ENCODE measurements at places on chromosomes 5 and 9.

DNA sequence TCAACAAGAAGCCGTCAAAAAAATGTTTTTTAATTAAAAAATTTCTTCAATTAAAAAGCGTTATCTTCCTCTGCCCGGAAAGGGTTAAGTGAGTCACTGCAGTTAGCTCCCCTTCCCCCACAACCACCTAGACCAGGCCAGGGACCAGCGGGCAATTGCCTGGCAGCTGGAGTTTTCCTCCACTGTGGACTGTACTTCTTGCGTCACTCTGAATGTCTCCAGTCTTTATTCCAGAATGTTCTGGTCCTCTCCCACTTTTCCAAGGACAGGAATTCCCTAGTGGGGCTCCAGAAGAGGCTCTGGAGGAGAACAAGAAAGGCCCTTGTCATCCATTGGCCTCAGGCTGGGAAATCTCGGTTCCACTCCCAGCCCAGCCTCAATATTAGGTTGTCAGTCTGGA, 114.0 kb downstream of the C9orf50 start:
- no peak for DNase-seq

GRCh38 chr9:96079779-96080178, 204.3 kb downstream of the ERCC6L2 start:
- no peak for DNase-seq

- no peak for DNase-seq
These were observed 30.7 kb upstream of the COL15A1 start for GRCh38 chr9:98913044-98913443.

GRCh38 chr5:27814983-27815382, 776.6 kb upstream of the CDH9 start:
- DNase-seq, result no peak

DNA sequence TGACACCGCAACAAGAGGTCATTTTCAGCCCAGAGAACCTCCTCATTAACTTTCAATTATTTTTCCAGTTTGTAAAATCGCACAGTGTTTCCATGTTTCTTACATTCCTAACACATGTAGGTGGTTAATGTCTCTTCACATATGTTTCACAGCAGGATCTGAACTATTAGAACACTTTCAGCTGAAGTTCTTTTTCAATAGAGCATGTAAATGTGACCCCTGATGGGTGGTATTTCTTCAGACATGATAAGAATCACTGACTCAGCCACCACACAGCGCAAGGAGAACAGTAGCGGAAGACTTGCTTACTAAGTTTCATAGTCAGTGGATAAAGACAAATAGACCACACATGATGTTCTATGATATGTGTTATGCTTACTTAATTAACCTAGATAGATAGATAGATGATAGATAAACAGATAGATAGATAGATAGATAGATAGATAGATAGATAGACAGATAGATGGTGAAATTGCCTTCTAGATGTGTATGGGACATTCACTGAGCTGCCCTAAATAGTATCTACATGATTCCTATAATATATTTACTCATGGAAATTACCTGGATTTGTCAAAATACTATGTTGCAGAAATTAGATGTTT, 1992.1 kb upstream of the NUDT12 start:
- no peak for DNase-seq

GRCh38 chr5:77379558-77380061, 112.5 kb downstream of the WDR41 start:
- no peak for DNase-seq

DNA sequence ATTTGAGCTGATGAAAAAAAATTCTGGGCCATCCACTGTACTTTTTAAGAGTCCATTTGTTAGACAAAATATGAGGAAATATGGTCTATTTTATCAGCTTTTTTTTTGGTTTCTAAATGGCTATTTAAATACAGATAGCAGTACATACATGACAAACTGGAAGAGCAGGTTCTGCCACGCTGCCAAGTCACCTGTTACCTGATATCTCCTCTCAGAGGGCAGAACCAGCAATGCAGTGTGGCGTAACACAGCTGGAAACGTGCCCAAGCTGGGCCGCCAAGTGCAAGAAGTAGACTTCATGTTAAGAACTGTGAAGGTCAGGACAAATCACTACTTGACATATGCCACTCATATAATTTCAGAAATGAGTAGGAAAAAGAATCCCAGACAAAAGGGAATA, 8.1 kb downstream of the MCIDAS start:
- no peak for DNase-seq

DNA sequence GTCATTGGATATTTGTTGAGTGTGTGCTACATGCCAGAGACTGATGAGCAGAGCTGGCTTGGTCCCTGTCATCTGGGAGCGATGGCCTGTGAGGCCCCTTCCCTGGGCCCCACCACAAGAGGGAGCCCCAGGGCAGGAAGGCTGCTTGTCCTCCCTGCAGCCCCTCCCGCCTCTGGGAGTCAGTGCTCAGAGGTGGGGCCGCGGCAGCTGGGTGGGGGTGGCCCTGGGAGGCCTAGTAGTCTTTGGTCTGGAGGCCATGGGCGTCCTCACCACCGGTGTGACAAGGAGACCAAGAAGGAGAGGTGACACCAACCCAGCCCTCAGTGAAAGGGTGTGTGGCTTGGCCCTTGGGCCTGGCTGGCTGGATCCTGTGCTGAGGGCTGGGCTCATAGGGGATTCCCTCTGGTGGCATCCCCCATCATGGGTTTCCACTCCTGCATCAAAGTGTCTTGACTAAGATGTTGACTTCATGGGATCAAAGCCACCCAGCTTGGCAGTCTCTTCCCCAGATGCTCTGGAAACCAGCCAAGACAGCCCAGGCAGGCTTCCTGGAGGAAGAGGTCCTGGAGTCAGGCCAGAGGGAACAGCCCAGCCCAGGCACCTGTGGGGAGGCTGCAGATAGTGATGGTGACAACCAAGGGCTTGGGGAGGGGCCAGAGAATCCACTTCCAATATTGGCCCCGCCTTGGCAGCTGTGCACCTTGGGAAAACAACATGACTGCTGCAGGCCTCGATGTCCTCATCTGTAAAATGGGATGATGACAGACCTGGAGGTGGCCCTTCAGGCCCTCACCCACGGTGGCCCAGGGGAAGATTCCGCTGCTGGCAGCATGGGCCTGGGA, 166.7 kb downstream of the GAPVD1 start:
- DNase-seq, result no peak

GRCh38 chr5:96856371-96856770, 19.9 kb upstream of the ERAP2 start:
- DNase-seq, result no peak
